ENCODE measurements at places on chromosomes 4 and X. TPM values are rescaled to one million over a fixed set of nuclear protein-coding genes. Genes with fewer than 3 reads are reported as not detected.

Gene SSX1
- total RNA-seq, result not detected

Gene FGFBP1
- total RNA-seq, result not detected

Gene ADH7
- total RNA-seq, result not detected

Gene CTAG1B
- not detected for total RNA-seq

Gene DAPP1
- total RNA-seq, result not detected

Gene RAB33A
- total RNA-seq, result not detected

Gene KLB
- total RNA-seq, result not detected

Gene CT45A7
- not detected for total RNA-seq

Gene PDLIM3
- total RNA-seq, result not detected

Gene SLITRK2
- not detected for total RNA-seq

Gene SULT1B1
- not detected for total RNA-seq

Gene MAOB
- total RNA-seq, result 0.30 TPM

Gene FAM47C
- total RNA-seq, result not detected

Gene TBX22
- not detected for total RNA-seq

Gene MAGEC1
- not detected for total RNA-seq

Gene LIMCH1
- 49.4 TPM for total RNA-seq

Gene MXRA5
- total RNA-seq, result not detected

Gene SSX4
- total RNA-seq, result not detected

Gene CC2D2A
- 1.8 TPM for total RNA-seq

Gene CYLC1
- total RNA-seq, result not detected

Gene SLC9B2
- 14.3 TPM for total RNA-seq

Gene EPHA5
- 22.4 TPM for total RNA-seq

Gene TDO2
- total RNA-seq, result not detected

Gene PABPC1L2A
- total RNA-seq, result not detected

Gene RAB9B
- 0.26 TPM for total RNA-seq

Gene CSN1S1
- total RNA-seq, result not detected

Gene ARHGEF6
- total RNA-seq, result 4.8 TPM

Gene ERVMER34-1
- 0.94 TPM for total RNA-seq

Gene SPANXD
- not detected for total RNA-seq

Gene KCNE5
- total RNA-seq, result 0.53 TPM

Measured in MG63 (cell line).